Stimulated activated CD4-positive, alpha-beta T cell treated with anti-CD3 and anti-CD28 coated beads, Interleukin-12 subunit alpha, Interleukin-12 subunit beta, amount 100 ng/mL, for 4 hours (primary cell): ENCODE measurements at places on chromosomes 2 and 18.

- no peak for DNase-seq
Measured at GRCh38 chr2:190217616-190218015, 102.0 kb downstream of the HIBCH start.

DNA sequence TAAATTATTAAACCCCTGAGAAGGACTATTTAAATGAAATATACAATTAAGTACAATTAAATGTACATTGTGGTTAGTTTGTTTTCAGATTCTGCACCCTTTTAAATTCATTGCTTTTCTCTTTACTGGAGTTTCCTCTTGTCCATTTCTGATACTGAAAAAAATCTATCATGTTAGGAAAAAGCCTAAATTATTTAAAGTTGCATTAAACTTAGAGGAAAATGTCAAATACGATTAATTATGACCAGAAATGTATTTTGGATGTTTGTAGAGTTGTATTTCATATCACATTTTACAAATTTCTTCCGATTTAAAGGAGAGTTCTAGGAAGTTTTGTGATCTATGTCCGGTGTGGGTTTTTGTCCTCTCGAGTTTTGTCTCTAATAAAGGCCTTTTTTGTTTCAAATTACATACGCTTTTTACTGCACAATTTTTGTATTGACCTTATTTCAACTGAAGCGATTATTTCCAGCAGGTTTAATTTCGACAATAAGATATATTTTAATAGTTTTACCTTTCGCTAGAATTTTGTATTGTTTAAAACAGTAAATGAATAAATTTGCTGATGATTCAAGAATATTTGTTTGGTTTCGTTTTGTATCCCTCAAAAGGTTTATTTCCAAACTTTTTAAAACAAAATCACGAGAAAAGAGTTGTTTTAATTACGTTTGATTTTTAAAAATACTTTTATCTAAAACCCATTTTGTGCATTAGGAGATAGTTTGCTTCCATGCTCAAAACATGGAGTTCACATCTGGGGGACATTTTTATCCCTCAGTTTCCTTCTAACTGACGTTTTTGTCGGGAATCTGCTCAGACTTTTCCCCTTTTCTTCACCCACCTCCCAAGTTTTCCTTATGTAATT is 3.3 kb upstream of the SATB2 start:
- no peak for DNase-seq

DNA sequence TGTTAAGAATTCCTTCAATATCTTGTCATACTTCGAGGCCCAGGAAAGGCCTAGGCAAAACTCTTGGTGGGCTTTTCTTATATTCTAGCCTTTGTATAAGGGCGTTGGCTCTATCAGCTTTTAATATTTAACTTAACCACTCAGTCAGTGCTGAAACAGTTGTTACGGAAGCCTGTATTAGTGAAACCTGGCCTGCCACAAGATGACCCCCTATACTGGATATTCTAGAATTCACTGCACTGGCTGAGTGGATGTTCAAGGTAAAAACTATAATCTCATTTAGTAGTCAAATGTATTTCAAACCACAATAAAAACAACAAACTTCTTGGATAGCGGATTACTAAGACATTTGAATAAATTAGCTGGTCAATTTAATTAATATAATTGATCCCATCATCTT is 91.7 kb upstream of the HNMT start:
- no peak for DNase-seq

DNA sequence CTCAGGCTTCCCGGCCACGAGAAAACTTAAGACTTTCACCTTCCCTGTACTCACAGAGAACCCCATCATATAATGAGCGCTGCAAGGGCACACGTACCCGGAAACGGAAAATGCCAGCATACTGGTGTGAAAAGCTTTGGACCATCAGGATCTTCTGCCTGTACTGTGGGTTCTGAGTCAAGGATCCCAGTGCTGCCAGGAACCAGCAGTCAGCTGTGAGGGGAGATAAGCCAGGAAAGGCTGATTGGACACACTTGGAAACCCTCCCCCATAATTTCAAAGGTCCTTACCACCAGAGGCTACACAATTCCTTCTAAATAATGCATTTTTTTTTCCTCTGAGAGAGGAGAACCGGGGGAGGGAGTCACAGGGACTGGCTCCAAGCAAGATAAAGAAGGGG is 31.4 kb downstream of the CAPN13 start:
- no peak for DNase-seq

GRCh38 chr2:240988146-240988545 is 10.3 kb upstream of the SNED1 start:
- no peak for DNase-seq
